ENCODE measurements at places on chromosomes 11 and 22. TPM values are rescaled to one million over a fixed set of nuclear protein-coding genes. Genes with fewer than 3 reads are reported as not detected.

The HTR3B gene
- not detected for polyA plus RNA-seq

The NXPE4 gene
- polyA plus RNA-seq, result not detected

The PATE4 gene
- polyA plus RNA-seq, result not detected

The BEST1 gene
- 7.7 TPM for polyA plus RNA-seq

The NXPE1 gene
- not detected for polyA plus RNA-seq

The GPHA2 gene
- not detected for polyA plus RNA-seq

The MS4A1 gene
- 17.6 TPM for polyA plus RNA-seq

The AQP11 gene
- polyA plus RNA-seq, result 1.3 TPM

The MMP10 gene
- polyA plus RNA-seq, result not detected
